ENCODE measurements at places on chromosomes 2 and 18.
A peak's percentile ranks its signal among the peaks of the same experiment; 100 is the strongest.

- no peak for ATAC-seq
These were observed 807.3 kb downstream of the TSN start for GRCh38 chr2:122562775-122563174.

DNA sequence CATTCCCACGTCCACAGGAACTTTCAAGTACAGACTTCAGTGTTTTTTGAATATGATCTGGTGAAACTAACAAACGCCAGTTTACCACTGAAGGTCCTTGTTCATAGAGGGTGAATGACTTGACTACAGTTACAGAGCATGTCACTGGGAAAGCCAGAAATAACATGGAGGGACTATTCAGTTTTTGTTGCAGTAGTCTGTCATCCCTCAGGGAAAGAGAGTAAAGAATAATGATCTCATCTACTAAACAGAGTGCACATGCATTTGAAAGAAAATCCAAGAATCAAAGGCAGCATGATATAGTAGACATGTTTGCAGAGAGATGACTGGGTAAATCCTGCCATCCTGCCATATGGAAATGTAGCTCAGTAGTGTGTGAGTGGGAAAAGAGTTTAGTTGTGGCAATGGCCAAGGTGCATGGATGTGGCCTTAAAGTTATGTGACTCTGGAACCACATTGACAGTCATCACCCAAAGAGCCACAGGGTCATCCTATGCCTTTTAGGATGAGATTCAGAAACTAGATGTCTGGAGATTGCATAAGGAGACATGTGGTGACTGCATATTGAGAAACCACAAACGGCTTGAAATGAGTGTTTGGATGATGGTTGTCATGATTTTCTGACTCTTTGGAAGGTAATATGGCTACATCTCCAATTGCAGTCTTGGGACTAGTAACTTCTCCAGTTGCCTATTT lies 125.3 kb upstream of the ZEB2 start:
- no peak for ATAC-seq

DNA sequence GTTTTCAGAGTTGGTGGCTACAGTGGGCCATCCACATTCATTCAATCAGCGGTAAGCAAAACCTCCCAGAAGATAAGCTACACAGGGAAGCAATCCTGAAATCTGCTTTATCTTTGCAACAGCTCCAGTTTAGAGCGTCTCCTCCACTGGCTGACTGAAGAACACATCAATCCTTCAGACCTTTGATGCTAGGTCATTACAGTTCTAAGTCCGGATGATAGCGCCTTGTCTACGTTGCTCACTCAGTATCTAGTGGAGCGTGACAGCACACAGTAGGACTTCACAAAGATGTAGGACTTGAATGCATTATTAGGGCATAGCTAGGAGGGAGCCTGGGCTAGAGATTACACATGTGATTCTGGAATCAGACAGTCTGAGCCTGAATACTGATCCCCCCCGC lies 5.0 kb downstream of the COLEC12 start:
- ATAC-seq = no peak

- ATAC-seq = no peak
These were observed 66.8 kb downstream of the PDE11A start for GRCh38 chr2:178005756-178006155.

DNA sequence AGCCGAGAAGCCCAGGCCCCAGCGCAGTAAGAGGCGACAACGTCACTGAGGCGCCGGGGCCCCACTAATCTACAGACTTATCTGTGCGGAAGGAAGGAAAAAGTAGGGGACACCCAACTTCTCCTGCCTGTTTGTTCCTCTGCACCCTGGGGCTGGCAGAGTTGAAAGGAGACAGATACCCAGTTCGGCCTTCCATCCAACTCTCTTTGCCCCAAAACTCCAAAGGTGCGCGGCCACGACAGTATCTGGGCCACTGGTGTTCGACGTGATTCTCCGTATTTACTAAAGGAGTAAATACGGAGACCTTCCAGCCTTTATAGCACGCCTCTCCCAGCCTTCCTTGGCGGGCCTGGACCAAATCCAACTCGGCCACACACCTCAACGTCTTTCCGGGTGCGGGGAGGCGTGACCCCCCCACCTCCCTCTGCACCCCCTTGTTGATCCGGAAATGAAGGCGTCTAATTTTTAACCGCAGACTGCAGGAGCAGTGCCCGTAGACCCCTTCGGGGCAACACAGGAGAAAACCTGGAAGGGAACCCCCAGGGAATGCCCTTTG lies 1.6 kb downstream of the SMAD7 start:
- no peak for ATAC-seq

DNA sequence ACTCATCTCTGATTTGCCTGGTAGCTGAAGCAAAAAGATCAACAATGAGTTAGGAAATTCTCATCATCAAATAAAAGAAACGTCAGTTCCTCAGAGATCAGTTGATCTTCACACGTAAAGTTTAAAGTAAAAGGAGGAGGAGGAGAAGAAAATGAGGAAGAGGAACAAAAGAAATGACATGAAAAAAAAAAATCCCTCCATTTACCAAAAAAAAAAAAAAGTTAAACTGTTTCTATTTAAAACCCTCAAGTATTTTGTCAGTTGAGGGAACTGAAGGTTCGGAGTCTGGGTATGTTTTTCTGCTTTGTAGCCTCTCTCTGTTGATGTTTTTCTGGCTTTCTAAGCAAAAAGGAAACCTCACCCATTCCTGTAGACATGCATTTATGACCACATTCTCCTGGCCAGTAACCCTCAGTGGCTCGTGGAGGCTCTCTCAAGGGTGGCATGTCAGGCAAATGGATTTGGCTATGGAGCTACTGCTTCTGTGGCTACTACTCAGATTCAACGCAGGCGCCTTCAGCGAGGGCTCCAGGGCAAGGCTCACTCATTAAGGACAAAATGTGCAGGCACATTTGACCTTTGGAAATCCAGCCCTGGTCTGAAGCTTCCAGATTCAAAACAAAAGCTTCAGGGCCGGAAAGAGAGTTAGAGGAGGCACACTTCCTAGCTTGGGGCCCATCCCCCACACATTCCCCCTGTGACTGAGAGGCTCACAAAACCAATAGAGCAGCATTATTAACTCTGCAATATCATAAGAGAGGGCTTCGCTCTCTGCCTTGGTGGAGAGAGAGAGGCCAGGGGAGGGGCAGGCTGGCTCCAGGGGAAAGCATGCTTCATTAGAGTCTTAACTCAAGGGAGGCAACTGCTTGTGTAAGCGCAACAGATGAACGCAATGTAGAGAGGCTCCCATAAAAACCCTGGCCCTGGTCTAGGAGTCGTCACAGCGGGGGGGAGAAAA lies 22.3 kb downstream of the KLF7 start:
- peak; percentile 84 for ATAC-seq

DNA sequence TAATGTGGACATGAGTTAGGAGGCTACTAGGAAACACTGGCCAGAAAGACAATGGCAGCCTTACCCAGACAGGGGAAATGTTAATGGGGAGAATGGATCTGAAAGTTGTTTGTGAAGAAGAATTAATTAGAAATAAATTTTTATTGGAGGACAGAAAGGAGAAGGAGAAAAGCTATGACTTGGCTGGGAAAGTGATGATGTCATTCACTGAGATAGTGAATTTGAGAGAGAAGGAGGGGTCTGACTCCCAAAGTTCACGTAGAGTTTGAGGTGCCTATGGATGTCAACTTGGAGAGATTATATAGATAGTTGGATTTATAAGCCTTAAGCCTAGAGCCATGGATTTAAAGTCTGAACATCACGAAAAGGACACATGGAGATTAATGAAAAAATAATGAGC lies 144.6 kb upstream of the ZNF521 start:
- no peak for ATAC-seq

DNA sequence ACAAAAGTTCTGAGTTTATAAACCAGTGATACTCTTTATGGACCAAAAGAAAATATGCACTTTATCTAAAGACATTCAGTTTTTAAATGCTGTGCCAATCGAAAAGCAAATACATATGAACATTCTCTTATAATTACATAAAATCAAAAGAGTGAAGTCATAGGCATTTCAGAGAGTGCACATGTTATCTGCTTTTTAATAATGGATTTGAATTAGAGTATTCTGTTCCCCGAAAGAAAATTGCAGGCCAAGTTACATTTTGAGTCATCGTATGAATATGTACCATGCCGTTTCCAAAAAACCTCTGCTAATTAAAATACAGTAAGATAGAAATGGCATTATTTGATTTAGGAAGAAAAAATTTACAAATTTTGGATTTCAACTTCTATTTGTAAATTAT lies 565.7 kb downstream of the ZEB2 start:
- ATAC-seq = no peak

DNA sequence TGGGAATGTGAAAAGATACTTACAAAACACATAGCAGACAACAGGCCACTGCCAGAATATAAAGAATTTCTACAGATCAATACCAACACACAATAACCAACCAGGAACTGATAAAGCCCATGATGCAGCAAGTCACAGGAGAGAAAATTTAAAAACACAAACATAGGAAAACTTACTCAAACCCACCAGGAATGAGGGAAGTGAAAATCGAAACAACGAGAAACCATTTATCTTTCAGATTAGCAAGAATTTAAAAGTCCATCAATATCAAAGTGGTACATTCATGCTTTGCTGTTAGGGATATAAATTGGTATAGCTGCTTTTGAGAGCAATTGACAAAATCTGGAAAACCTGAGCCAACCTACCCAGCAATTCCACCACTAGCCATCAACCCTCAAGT lies 27.6 kb downstream of the B4GALT6 start:
- no peak for ATAC-seq

- no peak for ATAC-seq
These were observed 262.2 kb upstream of the KLHL29 start for GRCh38 chr2:23122681-23123215.

DNA sequence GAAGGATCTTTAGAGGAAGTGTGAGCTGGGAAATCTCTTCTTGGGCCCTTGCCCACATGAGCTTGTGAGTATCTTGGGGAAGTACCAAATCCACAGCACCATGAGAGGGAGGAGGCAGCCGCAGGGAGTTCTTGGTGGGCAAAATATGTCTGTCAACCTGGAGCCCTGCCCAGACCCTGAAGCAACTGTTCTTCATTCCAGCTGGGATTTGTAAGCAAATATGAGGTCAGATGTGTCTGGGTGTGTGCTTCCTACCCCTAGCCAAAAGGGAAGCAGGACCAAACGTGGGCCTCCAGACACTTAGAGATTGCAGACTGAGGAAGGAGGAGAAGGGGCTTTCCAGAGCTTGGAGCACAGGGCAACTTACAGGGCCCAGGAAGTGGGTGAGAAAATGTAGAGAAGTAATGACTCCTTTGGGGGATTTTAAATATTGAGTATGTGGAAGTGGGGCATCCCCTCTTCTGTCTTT lies 41.9 kb downstream of the TMEM247 start:
- ATAC-seq = peak; percentile 94

DNA sequence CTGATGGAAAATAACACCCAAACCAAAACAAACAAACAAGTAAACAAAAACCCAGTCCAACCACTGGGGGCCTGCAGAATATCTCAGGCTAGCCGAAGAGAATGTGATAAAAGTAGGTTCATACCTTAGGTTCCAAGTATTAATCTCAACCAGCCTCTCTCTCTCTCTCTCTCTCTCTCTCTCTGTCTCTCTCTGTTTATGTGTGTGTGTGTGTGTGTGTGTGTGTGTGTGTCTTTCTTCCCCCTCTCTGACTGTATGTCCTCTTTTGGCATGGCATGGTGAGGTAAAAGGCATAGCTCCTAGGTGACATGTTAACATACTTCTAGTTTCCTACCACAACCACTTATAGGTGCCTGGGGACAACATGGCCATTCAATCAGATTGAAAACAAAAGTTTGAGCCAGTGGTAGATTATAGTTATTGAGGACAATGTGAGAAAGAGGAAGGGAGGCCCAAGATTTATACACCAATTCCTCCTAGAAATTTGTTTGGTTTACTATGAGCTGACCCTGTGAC lies 93.0 kb downstream of the SETBP1 start:
- no peak for ATAC-seq

DNA sequence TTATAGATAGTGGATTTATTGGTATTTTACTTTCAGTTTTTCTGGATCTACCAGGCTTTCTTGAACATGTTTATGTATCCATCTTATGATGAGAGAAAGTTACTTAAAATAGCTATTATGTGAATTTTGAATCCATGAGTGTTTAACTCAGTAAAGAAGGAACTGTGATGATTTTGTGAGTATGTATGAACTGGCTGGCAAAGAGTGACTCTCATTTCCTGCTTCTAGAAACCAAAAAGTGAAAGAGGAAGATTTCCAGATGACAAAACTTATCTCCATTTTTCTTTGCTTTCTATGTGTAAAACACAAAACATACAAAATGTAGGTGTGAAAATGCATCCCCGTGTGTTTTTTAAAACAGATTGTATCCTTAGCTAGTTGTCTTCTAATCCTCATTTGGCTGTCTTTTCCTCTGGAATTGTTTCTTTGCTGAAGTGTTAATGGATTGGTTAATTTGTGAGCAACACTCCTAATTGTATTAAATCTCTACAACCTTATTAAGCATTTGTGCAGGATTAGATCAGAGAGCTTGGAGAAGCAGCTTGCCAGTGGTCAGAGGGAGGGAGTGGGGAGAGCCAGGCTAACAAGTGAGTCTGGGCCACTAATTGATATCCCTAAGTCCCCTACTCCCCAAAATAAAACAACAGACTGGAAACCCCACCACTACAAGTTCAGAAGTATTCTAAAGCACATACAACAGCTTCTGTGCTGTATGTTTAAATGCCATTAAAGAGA lies 23.9 kb downstream of the PTPRM start:
- no peak for ATAC-seq

DNA sequence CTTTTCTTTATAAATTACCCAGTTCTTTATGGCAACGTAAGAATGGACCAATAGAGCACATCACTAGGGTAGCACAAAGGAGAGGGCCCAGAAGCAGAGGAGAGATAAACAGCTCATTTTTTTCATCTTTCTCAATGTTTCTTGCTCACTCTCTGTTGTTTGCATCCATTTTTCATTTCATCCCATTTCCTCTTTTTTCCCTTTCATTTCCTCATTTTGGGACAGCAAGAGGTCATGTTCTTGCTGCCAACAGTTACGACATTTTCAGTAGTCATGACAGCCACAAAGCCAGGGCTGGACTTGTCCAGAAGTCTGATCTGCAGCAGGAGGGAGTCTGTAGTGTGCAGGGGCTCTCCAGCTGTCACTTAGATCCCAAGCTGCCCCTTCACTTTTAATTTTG lies 52.7 kb upstream of the CYP1B1 start:
- ATAC-seq = peak; percentile 86

- ATAC-seq = no peak
These were observed 16.1 kb downstream of the RASGRP3 start for GRCh38 chr2:33492399-33493134.

DNA sequence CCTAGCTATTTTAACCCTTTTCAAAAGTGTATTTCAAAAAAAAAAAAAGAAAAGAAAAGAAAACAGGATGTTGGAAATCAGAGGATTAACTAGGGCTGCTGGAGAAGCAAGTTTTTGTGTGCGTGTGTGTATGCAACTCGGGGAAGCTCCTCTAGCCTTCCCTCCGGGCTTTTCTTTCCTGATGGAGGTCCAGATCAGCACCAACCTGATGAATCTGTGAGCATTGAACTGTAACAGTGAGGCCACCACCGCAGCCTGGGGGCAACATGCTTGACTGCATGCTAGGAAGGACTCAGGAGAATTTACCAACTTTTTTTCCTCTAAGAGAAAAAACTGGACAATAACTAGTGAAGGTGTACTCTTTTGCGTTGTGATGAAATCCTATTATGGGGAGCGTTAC lies 2.3 kb downstream of the OBSL1 start:
- ATAC-seq = no peak

GRCh38 chr2:236047886-236048540 lies 120.2 kb downstream of the GBX2 start:
- ATAC-seq = no peak

Data from gastroesophageal sphincter (tissue), 4 donors.